ENCODE measurements at places on chromosomes 12 and 14.

DNA sequence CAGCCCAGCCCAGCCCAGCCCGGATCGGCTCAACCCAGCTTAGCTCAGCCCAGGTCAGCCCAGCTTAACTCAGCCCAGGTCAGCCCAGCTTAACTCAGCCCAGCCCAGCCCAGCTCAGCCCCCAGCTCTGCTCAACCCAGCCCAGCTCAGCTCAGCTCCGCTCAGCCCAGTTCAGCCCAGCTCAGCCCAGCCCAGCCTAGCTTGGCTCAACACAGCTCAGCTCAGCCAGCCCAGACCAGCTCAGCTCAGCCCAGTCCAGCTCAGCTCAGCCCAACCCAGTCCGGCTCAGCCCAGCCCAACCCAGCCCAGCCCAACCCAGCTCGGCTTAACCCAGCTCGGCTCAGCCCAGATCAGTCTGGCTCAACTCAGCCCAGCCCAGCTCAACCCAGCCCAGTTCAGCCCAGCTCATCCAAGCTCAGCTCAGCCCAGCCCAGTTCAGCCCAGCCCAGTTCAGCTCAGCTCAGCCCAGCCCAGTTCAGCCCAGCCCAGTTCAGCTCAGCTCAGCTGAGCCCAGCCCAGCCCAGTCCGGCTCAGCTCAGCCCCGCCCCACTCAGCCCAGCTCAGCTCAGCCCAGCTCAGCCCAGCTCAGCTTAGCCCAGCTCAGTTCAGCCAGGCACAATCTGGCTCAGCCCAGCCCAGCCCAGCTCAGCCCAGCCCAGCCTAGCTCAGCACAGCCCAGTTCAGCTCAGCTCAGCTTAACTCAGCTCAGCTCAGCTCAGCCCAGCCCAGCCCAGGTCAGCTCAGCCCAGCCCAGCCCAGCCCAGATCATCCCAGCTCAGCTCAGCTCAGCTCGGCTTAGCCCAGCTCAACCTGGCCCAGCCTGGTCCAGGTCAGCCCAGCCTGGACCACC lies 331.7 kb downstream of the TMEM121 start:
- H3K27ac ChIP-seq: peak overlapping the region; percentile 18
- no peaks in the 10 kb centered on the region for H3K27me3 ChIP-seq
- H3K4me3 ChIP-seq: no peak overlapping the region
- H3K4me1 ChIP-seq: peaks cover 13% of the 10 kb centered on the region
- H3K36me3 ChIP-seq: no peaks in the 10 kb centered on the region

DNA sequence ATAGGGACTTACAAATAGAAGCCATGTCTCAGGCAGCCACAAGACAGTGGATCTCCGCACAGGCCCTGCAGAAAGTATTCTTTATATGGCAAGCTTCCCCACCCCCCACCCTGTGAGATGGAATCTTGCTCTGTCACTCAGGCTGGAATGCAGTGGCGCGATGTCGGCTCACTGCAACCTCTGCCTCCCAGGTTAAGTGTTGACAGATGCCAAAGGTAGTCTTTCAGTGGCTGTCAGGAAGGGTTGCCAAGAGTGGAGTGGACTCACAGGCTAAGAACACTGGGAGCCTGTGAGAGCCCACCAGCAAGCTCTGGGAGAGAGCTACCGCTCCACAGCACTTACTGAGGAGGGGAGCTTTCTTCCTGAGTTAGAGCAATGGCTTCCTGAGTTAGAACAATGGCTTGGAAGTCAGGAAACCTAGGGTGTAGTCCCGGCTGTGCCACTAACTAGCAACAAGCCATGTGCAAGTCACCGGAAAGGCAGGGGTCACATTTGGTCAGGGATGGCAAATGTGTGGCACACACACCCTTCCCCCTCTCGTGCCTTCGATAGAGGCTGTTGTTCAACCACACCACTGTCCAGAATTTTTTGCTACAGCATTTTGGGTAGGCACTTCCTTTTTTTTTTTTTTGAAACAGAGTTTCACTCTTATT lies 2.6 kb downstream of the RNASE1 start:
- H3K4me1 ChIP-seq: no peaks in the 10 kb centered on the region
- no peak overlapping the region for H3K27ac ChIP-seq
- H3K36me3 ChIP-seq: no peaks in the 10 kb centered on the region
- DNase-seq: no peak

DNA sequence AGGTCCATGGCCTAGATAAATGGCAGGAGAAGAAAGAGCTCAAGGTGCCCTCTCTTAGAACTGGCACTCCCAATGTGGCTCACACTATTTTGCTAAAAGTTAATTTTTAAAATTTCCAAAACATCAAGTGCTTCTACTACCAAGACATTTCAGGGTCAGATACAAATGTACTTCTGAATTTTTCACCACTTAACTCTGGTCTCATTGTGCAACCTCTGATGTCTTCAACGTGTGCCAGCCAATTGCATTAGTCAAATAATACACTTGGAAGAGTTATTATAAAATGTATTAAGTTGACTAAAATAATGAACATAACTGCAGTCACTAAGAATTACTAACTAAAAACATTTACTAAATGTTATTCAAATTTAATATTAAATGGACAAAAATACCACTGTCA lies 41.3 kb downstream of the SLC25A47 start:
- no peak for DNase-seq
- no peaks in the 10 kb centered on the region for H3K4me1 ChIP-seq
- H3K36me3 ChIP-seq: peaks cover 38% of the 10 kb centered on the region
- H3K27ac ChIP-seq: no peak overlapping the region
- H3K27me3 ChIP-seq: no peaks in the 10 kb centered on the region

- no peak overlapping the region for H3K4me3 ChIP-seq
- H3K4me1 ChIP-seq: no peaks in the 10 kb centered on the region
- no peak for DNase-seq
- H3K27ac ChIP-seq: no peak overlapping the region
These were observed 43.9 kb upstream of the TESC start for GRCh38 chr12:117143008-117143532.

DNA sequence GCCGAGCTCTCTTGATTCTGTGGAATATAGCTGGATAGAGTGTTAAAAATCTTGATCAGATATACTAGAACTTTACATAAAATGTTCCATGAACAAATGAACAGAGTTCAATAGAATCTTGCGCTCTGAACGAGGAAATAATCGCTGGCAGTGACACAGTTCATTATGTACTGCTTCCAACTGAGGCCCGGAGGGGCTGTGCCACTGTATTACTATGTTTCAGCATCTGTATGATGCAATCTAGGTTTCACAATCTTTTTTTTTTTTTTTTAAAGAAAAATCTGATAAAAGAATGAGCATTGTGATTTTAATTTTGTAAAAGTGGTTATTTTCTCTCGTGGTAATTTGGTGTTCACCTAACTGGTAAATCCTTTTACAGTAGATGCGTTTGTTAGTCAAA lies 77.2 kb downstream of the FERMT2 start:
- no peaks in the 10 kb centered on the region for H3K4me1 ChIP-seq
- no peak overlapping the region for H3K27ac ChIP-seq
- H3K27me3 ChIP-seq: no peaks in the 10 kb centered on the region
- H3K36me3 ChIP-seq: no peaks in the 10 kb centered on the region
- H3K4me3 ChIP-seq: no peak overlapping the region

- no peaks in the 10 kb centered on the region for H3K27me3 ChIP-seq
- H3K4me1 ChIP-seq: peaks cover 10% of the 10 kb centered on the region
- no peak overlapping the region for H3K4me3 ChIP-seq
- H3K36me3 ChIP-seq: peaks cover 50% of the 10 kb centered on the region
- H3K27ac ChIP-seq: no peak overlapping the region
These were observed 13.0 kb upstream of the DIABLO start for GRCh38 chr12:122238861-122239260.
